ENCODE measurements at places on chromosomes 2 and 18.

DNA sequence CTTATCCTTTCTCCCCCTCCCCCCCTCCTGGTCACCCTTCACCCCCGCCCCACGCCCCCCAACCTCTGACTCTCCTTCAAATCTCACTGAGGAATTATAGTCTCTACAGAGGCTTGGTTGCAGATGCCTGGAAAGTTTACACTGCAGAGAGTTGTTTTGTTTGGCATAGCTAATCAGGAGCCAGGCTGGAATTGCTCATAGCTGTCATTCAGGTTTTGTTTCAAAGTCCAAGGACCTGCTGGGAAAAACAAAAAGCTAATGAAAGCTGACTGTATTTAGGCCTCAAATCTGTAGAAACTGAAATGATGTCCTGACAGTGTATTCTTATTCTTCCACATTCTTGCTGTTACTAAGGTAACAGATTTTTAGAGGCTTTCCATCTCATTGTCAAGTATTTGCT, 22.6 kb downstream of the GREB1L start:
- no peak for DNase-seq

DNA sequence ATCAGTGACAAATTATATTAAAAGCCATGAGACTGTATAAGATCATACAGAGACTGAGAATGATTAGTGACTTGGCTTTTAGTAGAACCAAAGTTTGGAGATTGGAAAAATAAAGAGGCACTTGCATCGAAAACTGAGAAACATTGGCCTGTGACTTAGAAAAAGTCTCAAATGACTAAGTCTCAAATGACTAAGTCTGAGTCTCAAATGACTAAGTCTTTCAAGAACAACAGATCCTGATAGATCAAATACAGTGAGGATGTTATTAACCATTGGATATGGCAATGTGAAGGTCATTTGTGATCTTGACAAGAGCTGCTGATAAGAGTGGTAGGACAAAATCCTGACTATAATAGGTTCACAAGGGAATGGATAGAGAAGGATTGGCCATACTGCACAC, 135.5 kb upstream of the FANCL start:
- no peak for DNase-seq

DNA sequence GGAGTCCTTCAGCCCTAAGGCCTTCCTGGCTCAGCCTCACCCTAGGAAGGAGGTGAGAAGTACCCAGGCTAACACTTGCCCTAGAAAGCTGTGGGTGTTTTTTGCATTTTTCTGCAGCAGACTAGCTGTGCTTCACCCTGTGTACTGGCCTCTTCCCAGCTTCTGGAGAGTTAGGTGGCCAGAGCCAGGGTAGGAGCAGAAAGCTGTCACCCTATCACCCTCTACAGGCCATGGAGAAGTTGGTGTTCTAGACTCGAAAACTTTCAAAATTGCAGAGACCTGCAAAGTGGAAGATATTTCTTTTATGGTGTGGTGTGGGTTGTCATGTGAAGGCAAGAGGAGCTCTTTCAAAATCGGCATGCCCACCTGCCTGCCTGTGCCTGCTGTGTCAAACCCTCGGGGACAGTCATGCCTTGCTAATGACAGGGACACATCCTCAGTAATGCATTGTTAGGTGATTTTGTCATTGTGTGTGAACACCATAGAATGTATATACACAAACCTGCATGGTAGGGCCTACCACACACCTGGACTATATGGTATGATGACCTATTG, 29.8 kb downstream of the EHD3 start:
- no peak for DNase-seq

- DNase-seq: no peak
Observed at GRCh38 chr2:39443009-39443408, 5.9 kb upstream of the MAP4K3 start.

DNA sequence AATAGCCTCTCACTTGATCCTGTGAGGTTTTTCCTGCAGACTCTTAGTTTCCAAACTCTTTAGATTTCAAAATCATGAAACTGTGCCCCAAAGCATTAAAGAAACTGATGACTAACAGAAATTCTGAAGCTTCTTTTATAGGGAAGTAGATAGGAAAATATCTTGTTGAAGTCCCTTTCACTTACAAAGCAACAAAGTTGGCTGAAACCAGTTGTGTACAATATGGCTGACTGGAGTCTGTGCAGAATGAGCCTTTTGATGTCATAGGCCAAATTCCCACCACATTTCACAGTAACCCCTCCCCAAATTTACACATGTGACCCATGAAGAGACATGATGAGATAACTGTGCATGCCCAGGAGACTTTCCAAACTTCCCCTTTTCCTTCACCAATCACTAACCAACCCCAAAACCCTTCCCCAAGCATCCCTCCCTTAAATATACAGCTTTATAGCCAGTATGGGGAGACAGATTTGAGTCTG, 61.7 kb upstream of the NCK2 start:
- DNase-seq: no peak
